ENCODE measurements at places on chromosomes 6 and 20. TPM values are rescaled to one million over a fixed set of nuclear protein-coding genes. Genes with fewer than 3 reads are reported as not detected.

Gene DPPA5
- total RNA-seq = not detected

Gene HLA-DMA
- total RNA-seq = 8.6 TPM

Gene FERMT1
- 3.9 TPM for total RNA-seq

Gene LAMP5
- 0.26 TPM for total RNA-seq

Gene GHRH
- not detected for total RNA-seq

Gene CBLN4
- not detected for total RNA-seq
